Fibroblast of skin of right quadriceps (primary cell): ENCODE measurements at places on chromosomes 2 and 18.

- DNase-seq = no peak
Observed at GRCh38 chr2:204004912-204005311, 68.3 kb downstream of the ICOS start.

- DNase-seq = no peak
Observed at GRCh38 chr2:239024226-239024625, 176.3 kb downstream of the TWIST2 start.

DNA sequence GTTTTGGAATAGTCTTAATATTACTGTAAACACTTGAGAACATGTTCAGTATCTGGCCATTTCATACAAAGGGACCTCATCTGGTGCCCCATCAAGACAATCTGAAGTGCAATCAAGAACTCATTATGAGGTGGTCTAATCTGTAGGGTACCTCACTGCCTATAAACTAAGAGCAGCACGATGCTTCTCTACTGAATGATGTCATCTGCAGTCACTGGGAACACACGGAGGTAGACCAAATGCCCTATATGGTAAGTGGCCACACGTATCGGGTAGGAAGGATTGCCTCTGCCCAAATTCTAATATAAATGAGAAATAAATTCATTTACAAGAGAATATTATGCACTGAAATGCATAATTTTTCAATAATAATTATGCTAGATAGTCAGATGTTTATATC lies 90.4 kb downstream of the SLC8A1 start:
- DNase-seq = no peak

- DNase-seq = peak; percentile 42
Observed at GRCh38 chr2:14756122-14756541, 123.6 kb downstream of the LRATD1 start.

GRCh38 chr18:8696749-8697211 lies 8.6 kb upstream of the MTCL1 start:
- DNase-seq = peak; percentile 62

GRCh38 chr2:154600927-154601494 lies 97.5 kb upstream of the KCNJ3 start:
- DNase-seq = no peak

- no peak for DNase-seq
Observed at GRCh38 chr18:47791461-47791985, 138.9 kb downstream of the SMAD2 start.

DNA sequence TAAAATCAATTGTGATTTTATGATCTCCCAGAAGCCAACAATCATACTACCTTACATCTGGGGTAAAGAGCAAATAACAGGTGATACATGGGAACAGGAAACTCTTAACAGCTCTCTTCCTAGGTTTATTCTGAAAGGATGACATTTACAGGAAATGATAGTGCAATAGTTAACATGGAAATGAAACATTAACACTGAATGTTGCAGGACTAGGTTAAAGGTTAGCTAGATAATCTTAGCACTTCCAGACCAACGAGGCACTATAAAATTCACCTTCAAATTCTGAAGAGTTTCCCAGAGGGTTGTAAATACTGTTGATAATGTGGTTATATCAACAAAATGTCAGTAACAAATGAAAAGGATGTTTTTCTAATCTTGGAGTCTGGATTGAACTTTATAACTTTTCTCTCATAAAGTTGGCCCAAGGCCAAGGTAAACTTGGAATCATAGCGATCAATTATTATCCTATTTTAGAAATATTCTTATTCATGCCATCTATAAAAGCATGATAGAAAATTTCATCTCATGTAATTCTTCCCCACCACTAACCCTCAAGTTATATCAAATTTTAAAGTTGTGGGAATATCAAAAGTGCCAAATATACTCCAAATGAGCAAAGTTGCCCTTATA lies 32.9 kb upstream of the GCG start:
- no peak for DNase-seq

- no peak for DNase-seq
Observed at GRCh38 chr2:128779301-128780095, 460.8 kb upstream of the HS6ST1 start.

- no peak for DNase-seq
Observed at GRCh38 chr2:127541809-127542208, 6.3 kb downstream of the MYO7B start.

- DNase-seq = no peak
Observed at GRCh38 chr18:7877609-7878008, 310.5 kb downstream of the PTPRM start.

DNA sequence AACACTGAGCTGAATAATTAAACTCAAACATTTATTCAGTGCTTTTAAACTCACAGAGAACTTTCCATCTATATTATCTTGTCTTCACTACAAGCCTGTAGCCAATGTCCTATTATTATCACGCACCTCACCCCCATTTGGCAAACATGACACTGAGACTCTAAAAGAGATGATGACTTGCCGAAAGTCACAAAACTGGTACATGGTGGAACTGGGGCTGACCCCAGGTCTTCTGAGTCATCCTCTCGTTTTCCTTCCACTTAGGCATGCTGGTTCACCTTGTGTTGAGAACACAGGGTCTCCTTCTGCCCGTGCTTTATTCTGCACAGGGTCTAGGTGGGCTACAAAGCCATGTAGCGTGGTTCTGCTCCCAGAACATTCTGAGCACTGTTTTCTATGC lies 230.0 kb upstream of the MGAT5 start:
- DNase-seq = no peak

- no peak for DNase-seq
Observed at GRCh38 chr2:142841788-142842187, 35.7 kb upstream of the KYNU start.

DNA sequence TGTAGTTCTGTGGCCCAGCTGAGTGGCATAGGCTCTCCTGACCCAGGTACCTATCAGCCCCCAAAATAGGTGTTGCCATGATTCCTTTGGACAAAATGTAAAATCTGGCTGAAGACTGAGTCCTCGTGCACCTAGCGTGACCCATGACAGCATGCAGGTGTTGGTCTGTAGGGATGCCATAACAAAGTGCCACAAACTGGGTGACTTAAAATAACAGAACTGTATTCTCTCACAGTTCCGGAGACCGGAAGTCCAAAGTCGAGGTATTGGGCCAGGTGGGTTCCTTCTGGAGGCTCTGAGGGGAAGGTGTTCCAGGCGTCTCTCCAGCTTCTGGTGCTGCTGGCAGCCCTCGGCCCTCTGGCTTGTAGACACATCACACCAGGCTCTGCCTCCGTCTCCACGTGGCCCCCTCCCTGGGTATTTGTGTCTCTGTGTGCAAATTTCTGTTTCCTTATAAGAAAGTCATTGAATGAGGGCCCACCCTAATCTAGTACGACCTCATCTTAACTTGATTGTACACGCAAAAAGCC lies 34.5 kb downstream of the LRRFIP1 start:
- no peak for DNase-seq

GRCh38 chr18:23619388-23619881 lies 33.1 kb upstream of the NPC1 start:
- DNase-seq = peak; percentile 11

DNA sequence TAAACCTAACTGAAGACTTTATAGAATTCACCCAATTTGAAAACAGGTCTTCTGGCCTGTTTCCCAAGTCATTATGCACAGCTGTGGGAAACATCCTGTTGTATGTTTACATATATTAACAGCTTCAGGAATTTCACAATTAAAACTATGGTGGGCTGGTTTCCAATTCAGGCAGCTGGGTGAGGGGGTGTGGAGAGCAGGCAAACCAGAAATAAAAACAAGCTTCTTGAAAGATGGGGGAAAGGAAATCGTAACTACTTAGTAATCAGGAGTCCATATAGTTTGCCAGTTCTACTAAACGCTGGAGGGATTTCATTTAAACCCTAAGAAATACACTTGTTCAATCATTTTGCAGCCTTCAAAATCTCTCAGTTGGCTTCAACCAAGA lies 22.8 kb downstream of the ATP8B1 start:
- peak; percentile 77 for DNase-seq

GRCh38 chr2:235909358-235909757 lies 258.8 kb downstream of the GBX2 start:
- no peak for DNase-seq

DNA sequence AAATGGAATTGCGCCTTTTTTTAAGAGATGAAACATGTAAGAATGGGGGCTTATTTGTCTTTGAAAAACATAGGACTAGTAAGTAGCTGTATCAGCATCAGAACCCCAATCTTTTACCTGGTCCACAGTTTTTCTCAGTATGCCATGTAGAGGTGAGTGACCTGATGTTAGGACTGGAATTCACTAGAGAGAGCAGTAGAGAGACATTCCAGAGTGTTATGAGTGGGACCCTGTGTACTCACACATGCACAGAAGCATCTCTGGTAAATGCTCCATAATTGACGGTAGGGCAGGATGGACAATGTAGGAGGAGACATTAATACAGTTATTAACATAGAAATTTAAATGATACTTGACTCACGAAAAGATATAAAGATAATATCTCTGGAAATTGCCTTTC lies 1.4 kb upstream of the GALNT13 start:
- no peak for DNase-seq
